ENCODE measurements at places on chromosomes 16 and 17.

DNA sequence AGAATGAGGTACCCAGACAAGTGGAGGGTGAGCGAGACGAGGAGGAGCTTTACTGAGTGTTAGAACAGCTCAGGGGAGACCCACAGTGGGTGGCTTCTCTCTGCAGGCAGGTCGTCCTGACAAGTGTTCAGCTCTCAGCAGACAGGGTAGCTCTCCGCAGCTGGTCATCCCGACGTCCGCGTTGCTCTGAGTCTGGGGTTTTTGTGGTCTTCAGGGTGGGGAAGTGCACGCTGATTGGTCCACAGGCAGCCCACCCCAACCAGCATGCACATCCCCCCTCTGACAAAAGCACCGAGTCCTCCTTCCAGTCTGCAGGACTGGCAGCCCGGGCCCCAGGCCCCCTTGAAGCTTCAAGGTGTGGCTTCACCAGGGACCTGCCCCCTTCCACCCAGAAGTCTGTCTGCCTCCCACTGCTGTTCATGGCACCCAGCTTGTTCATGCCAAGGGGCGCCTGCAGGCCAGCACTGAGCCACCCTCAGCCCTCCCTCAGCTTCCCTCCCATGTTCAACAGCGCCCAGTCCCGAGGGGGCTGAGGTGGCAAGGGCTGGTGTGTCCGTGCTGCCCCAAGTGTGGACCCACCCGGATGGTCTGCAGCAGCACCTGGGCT lies 19.9 kb upstream of the WDR45B start:
- no peak for DNase-seq

- no peak for DNase-seq
Observed at GRCh38 chr17:50557630-50558029, 2.9 kb upstream of the CACNA1G start.

DNA sequence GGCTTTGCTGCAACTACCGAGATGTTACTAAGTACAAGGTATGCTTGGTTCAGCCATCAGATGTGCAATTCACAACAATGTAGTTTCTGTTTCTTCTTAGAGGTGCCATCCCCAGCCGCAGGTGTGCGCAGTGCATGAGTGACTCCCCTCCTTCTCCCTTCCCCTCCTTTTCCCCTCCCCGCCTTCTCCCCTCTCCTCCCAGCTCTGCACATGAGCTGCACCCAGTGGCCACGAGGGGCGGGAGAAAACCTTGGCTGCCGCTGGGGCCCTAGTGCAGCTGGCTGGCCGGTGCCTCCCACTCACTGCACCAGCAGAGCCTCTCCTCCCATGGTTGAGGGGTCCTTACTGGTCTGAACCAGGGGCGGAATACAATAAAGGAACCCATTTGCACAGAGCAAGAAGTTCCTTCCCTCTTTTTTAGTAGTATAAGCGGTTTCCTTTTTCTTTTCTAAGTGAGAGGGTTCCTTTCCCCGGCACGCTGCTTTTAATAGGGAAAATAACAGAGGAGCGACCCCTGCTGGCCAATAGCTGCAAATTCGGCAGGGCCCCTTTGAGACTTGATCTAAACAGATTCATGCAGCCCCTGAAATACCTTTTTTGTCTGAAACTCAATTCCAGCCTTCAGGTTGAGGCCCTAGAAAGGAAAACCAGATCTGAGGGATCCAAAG lies 7.8 kb upstream of the CCL15 start:
- DNase-seq, result peak; percentile 39

GRCh38 chr17:51362811-51363585 lies 102.7 kb downstream of the UTP18 start:
- peak; percentile 2 for DNase-seq

- DNase-seq, result no peak
Observed at GRCh38 chr17:4241535-4241934, 22.2 kb downstream of the ANKFY1 start.

DNA sequence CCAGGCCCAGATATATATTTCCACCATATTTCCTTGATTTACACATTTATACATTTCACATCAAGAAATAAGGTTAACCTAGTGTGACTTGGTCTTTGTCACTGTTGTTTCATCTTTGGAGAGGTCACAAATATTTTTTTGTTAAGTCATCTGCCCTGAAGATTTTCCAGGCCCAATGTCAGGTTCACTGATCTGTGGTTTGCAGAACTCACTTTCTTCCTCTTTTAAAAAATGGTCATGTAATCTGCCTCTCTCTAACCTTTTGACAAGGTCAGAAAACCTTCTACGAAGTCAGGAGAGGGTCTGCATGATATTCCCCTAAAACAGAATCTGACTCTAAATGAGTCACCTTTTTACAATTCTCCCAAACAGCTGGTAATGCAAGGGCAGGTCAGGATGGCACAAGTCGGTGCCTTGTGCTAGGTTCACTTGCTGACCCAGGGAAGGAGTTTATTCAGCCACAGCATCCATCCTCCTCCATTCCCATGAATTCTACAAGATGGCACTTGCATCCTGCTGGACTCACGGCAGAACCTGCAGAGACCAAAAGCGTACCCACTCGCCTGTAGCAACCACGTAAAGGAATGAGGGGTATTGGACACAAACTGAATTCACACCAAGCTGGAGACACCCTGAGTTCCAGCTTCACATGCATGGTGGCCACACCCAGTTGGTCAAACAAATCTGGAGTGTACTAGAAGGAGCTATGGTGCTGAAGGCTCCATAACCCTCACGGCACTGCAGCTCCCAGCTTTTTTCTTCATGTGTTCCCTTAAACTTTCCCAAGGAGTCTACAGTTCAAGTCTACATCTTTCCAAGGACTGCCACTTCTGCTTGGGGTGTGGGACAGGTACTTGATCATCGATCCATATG lies 1.6 kb upstream of the KIAA0513 start:
- DNase-seq, result no peak
